Suprapubic skin (tissue), 4 donors: ENCODE measurements at places on chromosomes 3 and 15.

- DNase-seq = no peak
These were observed 50.7 kb downstream of the TFG start for GRCh38 chr3:100759950-100760349.

GRCh38 chr15:34754171-34754601, 612 bp downstream of the GJD2 start:
- no peak for DNase-seq

GRCh38 chr15:90618330-90619125, 88.8 kb downstream of the CRTC3 start:
- DNase-seq = no peak

GRCh38 chr3:106560451-106560966, 691.7 kb upstream of the CBLB start:
- no peak for DNase-seq

GRCh38 chr3:112789787-112790186, 56.9 kb downstream of the CD200R1L start:
- DNase-seq = no peak

DNA sequence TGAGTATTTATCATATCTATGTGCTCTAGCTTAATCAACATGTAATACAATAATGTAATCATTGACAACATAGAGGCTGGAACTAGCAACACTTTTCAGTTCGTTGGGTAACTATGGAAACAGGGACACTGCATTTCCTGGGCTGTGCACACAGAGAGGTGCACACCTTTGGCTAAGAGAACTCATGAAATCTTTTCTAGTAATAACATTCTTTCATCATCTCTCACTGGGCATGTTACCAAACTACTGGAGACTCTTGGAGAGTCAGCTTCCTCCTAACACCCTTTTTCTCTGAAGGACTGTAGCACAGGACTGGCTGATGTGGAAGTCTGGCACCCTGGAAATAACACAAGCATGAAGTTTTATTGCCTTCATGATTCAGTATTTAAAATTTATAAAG, 135.6 kb downstream of the KCNMB2 start:
- DNase-seq = no peak

GRCh38 chr3:70224337-70224736, 88.1 kb downstream of the MDFIC2 start:
- DNase-seq = no peak
